ENCODE measurements at places on chromosomes 7 and 10.

DNA sequence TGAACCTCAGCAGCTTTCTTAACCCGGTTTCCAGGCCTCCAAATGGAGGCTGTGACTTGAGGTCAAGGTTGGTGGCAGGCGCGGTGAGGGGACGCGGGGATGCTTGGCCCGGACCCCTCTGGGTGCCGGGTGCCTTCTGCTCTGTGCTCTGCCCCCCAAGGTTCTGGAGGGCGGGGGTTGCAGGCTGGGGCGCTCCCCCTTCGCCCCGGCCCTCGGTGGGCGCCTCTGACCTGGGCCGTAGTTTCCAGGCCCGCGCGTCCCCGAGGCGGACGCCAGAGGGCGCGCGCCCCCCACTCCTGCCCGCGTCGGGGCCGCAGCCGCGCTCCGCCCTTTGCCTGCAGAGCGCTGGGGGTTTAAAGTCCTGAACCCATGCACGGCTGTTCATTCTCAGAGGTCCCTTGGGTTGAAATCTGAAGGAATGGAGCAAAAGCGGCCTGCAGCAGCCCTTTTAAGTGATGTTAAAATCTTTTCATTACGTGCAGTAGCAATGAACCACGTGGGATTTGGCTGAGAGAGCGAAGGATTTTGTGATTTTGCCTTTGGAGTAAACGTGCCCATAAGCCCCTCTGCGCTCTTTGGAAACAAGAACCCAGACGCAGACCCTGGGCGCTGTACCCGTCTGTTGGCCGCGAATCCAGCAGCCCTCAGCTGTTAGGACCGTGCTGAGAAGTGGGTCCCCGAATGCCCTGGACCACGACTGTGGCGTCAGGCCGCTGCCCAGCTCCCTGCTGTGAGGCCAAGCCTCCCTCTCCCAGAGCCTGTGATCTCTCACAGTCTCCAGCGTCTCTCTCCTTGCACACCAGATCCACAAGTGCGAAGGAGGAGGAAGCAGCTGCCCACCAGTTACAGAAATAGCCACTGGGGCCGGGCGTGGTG lies 135.0 kb downstream of the ACTR3B start:
- no peak for DNase-seq

DNA sequence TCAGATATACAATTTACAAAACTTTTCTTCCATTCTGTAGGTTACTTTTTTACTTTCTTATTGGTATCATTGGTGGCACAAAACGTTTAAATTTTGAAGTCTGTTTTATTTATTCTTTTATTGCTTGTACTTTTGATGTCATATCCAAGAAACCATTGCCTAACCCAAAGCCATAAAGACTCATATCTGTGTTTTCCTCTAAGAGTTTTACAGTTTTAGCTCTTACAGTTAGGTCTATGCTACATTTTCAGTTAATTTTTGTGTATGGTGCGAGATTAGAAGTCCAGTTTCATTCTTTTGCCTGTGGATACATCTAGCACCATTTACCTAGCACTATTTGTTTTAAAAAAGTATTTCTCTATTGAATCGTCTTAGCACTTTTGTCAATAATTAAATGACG lies 53.7 kb downstream of the BLNK start:
- DNase-seq, result no peak

DNA sequence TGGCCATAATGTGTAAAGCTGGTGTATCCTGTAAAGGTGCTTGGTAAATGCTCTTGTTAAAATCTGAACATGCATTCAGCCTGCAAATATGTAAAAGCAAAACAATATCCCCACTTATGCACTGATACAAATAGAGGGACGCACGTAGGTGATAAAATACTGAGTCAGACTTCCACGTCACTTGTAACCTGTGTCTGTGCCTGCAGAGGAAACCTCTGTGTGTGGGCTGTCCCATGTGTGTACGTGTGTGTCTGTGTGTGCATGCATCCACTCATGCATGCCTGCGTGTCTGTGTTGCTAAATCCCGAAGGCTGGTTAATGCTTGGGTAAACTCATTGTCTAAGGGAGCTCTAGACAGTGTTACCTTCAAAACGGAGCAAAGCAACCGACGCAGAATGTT lies 68.9 kb downstream of the KLF6 start:
- no peak for DNase-seq

- no peak for DNase-seq
Measured at GRCh38 chr7:131076032-131076431, 251.6 kb upstream of the MKLN1 start.

DNA sequence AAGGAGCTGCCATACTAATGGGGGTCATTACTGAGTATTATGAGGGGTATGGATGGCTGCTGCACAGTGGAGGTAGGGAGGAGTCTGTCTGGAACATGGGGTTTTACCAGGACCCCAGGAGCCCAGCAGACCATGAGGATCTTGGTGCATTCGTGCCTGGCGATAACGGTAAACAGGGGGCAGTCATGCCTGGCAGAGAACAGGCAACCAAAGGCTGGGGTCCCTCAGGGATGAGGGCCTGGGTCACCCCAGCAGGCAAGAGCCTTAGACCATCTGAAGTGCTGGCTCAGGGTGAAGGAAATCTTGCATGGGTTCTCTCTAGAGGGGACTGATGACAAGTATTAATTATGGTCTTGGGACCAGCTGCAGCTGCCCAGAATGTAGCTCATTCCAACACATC lies 46.1 kb downstream of the MYL10 start:
- DNase-seq, result no peak

DNA sequence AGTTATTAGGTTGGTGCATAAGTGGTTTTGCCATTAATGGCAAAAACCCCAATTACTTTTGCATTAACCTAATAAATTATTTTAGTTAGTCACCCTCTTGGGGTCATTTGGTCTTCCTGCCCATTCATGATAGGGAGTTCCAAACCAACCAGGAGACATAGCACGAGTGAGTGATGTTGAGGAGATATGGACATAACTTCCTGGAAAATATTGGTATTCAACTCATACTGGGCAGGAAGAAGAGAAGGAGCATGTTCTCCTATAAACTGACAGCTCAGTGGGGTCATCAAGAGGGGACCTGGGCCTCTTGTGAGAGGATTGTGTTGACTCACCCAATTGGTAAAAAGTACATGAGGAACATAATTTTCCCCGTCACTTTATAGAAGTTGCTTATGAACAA lies 23.7 kb downstream of the SPAG6 start:
- no peak for DNase-seq

- DNase-seq, result no peak
Measured at GRCh38 chr7:152647009-152647408, 28.9 kb downstream of the XRCC2 start.

GRCh38 chr7:74001150-74001494 lies 26.9 kb upstream of the ELN start:
- no peak for DNase-seq

DNA sequence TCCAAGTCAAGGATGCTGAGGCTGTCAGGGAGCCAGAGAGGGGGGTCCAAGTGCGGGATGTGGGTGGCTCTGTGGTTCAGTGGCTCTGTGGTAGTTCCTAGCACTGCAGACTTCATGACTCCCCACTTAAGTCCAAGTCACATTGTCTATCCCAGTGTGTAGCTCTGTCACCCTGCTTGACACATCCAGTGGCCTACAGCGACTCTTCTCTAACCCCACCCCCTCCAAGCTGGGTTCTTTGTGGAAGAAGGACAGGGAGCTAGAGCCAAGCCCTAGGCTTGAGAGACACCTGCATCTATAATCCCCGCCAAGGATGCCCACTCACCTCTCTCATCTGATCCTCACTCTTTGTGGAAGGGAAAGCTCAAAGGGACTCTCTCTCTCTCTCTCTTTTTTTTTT lies 57.6 kb downstream of the ADCYAP1R1 start:
- DNase-seq, result no peak

DNA sequence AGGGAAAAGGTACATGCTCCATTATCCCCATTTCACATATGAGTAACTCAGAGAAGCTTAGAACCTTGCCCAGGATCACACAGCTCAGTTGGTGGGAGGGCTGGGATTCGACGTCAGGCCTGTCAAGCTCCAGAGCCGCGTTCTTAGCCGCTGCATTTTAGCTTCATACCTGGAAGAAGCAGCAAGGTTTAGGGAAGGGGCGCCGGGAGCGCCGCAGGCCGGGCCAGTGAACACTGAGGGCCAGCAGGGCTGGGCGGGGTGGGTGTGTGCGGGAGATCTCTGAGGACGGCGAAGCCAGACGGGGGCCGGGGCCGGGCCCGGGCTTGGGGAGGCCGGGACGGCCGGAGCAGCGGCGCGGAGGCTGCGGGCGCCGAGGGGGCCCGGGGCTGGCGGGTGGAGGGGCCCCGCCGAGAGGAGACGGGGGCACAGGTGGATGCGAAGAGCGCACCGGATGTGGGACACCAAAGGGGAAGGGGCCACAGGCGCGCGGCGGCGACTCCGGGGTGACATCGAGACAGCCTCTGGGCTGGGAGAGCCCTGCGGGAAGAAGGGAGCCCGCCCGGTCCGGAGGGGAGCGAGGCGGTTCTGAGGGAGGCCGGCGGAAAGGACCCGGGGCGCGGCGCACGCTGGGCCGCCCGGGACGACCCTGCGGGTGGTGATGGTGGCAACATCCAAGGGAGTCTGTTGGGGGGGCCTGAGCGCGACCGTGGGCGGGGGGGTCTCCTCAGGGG lies 498 bp downstream of the NDST2 start:
- peak; percentile 54 for DNase-seq

- DNase-seq, result no peak
Measured at GRCh38 chr10:90222372-90222771, 521.0 kb downstream of the KIF20B start.

DNA sequence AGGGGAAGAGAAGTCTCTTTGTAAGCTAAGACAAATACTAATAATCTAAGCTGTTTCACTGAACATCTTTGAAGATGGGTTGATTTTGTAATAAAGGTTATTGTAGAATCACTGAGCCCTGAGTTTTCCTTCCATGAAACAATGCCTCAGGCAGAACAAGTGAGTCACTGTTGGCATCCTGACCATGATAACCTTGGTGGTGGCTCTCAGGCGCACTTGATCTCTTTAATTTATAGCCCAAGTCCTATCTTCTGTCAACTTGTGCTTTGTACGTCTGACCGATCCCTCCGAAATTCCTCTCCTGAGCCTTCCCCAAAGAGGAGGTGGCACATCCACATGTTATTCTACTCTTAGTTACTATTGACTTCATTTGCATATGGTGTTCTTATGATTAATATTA lies 812.9 kb downstream of the REEP3 start:
- DNase-seq, result no peak

DNA sequence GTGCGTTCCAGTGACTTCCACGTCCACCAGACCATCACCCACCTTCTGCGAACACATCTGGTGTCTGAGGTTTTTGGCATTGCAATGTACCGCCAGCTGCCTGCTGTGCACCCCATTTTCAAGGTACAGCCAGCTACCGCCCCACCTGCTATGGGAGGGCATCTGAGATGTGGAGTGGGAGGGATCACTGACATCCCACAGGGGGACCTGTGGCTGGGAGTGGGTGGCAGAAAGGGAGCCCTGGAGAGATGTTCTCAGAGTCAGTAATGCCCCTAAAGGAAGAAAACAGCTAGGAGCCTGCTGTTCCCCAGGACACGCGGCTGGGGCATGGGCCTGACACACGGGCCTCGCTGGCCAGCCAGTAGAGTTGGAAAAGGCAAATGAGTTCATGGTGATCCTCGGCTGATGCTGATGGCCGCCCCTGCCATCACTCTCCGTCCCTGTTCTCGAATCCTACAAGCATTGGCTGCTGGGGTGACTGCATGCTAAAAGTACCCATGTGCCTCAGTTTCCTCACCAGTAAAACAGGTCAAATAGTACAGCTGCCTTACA lies 66.6 kb downstream of the ALOX5 start:
- no peak for DNase-seq

DNA sequence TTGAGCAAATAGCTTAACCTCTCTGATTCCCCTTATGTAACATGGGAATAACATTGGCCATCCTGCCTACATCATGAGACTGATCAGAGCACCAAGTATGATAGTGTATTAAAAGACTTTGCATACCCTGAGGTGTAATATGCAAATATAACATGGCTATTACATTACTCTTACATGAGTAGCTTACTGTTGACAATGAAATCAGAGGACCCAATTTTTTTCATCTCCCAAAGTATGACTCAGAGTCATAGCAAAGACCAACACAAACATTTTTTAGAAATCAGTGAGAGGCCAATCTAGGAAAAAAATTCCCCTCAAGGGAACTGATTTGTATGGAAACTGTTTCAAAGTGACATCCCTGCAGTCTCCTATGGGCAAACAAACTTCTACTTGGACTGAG lies 47.0 kb upstream of the TMEM140 start:
- no peak for DNase-seq

GRCh38 chr10:130968964-130969363 lies 342.6 kb downstream of the TCERG1L start:
- no peak for DNase-seq

DNA sequence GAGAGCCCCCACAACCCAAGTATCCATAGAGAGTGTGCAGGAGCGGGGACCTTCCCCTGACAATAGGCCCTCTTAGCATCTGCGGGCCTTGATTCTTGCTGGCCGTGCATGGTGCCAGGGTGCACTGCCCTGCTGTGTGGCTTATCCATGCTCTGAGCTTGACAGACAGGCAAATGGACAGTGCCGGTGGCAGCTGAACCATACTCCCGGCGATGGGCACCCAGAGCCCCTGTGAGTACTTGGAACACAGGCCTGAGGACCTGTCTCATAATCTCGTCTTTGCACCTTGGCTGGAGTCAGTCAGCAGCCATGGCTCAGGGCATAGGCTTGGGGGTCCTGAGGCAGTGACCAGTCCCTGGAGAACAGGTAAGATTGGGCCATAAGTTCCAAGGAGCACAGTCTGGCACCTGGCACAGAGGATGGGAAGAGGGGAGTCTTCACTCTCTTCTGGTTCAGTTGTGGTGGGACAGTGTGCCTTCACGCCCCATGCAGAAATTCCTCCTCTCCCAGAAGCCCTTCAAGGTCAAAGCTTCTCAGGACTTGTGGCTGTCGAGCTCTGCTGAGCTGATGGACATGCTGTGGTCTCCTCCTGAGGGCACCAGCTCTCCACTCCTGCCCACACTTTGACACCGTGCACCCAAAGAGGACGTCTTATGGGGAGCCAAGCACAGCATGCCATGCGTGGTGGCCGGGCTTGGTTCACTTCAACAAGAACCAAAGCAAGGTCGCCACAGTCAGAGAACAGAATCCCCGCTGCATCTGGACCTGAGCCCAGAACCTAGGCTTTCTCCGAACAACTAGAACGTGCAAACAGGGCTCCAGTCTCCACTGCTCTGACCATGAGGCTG lies 59.4 kb upstream of the CAMK2B start:
- DNase-seq, result no peak

GRCh38 chr7:54563329-54563916 lies 21.2 kb downstream of the VSTM2A start:
- no peak for DNase-seq

GRCh38 chr10:130230036-130230435 lies 93.8 kb downstream of the GLRX3 start:
- DNase-seq, result no peak

DNA sequence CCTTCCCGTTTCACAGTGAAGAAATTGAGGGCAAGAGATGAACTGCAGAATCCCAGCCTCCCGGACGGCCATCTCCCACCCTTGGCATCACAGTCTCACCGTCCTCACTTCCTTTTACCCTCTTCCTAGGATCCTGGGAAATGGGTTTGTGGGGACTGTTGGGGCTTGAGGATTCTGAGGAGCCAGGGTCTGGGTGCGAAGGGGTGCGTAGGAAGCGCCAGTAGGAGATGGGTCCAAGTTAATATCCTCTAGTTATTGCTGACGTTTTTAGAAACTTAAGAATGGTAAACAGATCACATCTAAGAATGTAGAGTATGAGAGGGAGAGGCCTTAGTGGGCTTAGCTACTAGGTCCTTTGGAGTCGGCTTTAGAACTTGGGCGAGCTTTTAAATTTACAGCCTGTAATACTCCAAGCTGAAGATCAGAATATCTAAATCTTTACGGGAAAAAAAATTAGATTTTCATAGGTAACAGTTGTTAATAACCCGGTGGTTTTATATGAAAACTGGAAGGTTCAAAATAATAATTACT lies 696 bp downstream of the MALSU1 start:
- no peak for DNase-seq
